ENCODE measurements at places on chromosomes 1 and 21. TPM values are rescaled to one million over a fixed set of nuclear protein-coding genes. Genes with fewer than 3 reads are reported as not detected.

The FAAH gene
- 10.9 TPM for total RNA-seq

The BSND gene
- total RNA-seq = not detected

The AIM2 gene
- total RNA-seq = not detected

The NPL gene
- total RNA-seq = 0.14 TPM

The ADORA1 gene
- 87.9 TPM for total RNA-seq

The TTLL7 gene
- 0.67 TPM for total RNA-seq

The LPAR3 gene
- not detected for total RNA-seq

The C8B gene
- not detected for total RNA-seq

The CCDC27 gene
- total RNA-seq = not detected

The NMNAT2 gene
- not detected for total RNA-seq

The KIF17 gene
- 2.1 TPM for total RNA-seq

The LTN1 gene
- total RNA-seq = 12.6 TPM

The RAP1GAP gene
- 23.7 TPM for total RNA-seq

The IGSF21 gene
- not detected for total RNA-seq

The DMBX1 gene
- total RNA-seq = not detected

The ALX3 gene
- not detected for total RNA-seq

The TEX38 gene
- total RNA-seq = not detected

The LRRC71 gene
- not detected for total RNA-seq

The CYP4A11 gene
- total RNA-seq = not detected

The OTUD7B gene
- total RNA-seq = 16.5 TPM

The TNFRSF25 gene
- 4.3 TPM for total RNA-seq

The FCGR1A gene
- total RNA-seq = not detected

The IRF6 gene
- not detected for total RNA-seq

The ETV3L gene
- not detected for total RNA-seq

The AGBL4 gene
- not detected for total RNA-seq
